ENCODE measurements at places on chromosomes 7 and 10.

GRCh38 chr10:60957667-60958221, 13.8 kb upstream of the RHOBTB1 start:
- DNase-seq, result no peak

GRCh38 chr10:69948261-69948660, 104.4 kb upstream of the MACROH2A2 start:
- no peak for DNase-seq

DNA sequence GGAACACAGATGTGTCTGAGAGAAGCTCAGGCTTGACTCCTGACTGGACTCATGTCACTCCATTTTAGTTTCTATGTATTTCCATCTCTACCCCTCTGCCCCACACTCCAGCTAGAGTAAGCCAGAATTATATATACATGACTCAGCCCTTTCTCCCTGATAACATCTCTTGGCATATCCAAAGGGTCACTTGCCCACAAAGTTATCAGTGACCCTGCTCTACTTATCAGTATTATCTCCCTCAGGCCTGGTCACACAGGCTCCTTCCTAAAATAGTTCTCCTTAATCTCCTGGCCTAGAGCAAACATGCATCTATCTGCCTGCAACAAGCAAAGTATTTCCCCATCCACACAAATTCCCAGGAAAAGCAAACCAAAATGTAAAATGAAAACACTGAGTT, 598.3 kb downstream of the SUGCT start:
- no peak for DNase-seq

- no peak for DNase-seq
Observed at GRCh38 chr10:128318366-128318765, 192.1 kb upstream of the MKI67 start.

GRCh38 chr10:95243318-95243617, 47.5 kb downstream of the PDLIM1 start:
- DNase-seq, result no peak

DNA sequence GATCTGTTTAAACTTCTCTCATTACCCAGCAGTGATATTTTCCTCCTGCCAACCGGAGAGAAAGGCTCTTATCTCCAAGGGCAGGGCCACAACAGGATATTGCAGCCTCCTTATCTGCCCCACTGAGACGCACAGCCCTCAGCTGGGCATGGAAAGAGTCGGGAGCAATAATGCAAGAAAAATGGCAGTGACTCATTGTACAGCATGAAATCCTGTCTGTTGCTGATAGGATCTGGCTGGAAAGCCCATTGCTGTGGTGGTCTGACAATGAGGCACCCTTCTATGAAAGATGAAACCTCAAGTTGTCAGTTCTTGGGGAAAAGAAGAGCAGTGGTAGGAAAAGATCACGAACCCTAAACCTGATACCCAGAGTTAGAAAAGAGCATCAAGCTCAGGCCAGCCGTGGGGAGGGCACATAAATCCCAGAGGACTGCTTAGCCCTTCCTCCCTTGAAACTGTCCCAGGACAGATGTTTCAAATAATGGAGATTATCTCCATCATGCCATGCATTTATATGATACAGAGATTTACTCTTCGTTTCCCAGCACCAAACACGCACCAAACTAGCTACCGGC, 47.0 kb upstream of the FIGNL1 start:
- no peak for DNase-seq

DNA sequence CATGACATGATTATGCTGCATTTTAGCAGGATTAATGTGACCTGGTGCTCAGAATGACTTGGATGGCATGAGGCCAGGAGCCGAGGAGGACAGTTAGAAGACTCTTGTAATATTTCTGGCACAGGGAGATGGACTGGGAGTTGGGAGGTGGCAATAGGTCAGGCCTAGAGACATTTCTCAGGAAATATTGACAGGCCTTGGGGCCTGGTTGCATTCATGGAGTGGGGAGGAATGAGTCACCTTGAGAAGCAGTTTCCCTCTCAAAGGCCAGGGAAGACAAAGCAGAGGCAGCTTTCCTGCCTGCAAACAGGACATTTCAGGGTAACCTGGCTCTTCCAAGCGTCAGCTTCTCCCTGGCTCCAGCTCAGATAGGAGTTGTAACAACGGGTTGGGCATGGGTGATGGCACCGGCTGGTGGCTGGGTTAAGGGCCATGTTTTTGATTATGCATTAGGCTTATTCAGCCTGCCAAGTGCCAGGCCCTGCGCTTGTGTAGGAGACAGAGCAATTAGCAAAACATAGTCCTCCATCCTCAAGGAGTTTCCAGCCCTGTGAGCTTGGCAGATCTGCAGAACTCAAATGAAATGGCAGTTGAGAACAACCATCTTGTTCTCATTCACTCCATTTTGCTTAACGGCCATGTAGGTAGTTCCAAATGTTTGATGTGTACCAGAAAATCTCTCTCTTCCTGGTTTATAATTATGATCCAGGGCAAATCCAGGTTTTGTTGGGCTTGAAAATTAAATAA, 38.2 kb downstream of the HK1 start:
- DNase-seq, result no peak

DNA sequence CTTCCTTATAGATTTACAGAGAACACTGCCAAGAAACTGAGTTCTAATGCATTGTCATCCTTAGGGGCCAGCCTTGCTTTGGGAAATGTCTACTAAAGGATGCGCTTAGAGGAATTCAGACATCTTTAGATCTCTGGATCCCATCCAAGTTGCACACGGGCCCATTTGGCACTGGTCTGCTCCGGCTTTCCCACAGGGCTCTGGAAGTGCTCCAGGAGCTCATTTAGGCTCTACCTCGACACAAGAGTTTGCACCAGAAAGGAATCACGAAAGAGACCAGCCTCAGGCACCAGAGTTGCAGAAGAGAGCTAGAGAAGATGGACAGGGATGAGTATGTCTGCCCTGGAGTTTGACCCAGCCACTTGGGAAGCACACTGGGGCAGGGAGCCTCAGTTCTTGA, 150.1 kb upstream of the TMEM72 start:
- no peak for DNase-seq

- DNase-seq, result no peak
Observed at GRCh38 chr7:99624484-99624883, 7.7 kb downstream of the ZSCAN25 start.

DNA sequence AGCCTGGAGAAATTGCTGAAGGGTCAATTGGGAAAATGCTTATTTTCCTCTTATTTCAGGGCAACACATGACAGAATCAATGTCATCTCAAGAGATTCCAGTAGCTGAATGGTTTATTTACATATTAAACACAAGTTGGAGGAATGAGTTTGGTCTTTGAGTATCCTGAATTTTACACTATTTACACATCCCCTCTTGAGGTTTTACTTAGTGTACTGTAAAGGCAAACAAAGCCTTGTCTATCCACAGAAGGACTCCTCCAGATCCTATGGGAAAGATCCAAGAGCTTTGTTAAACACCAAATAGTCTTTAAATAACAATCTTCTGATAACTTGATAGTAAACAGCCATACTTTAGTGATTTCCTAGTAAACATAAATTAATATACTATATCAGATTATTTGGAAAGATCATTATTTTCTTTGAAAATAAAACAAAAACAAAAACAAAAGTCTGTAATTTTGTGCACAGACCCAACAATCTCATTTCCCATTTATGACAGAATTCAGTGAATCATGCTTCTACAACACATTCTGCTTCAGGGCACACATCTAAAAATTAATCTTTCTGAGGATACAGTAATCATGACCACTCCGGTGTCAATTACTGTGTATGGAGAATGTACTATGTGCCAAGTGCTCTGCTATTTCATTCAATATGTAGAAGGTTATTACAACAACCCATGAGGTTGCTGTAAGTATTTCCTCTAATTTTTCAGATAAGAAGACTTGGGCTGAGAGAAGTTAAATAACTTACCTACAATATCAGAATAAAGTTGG, 575.0 kb upstream of the LRRTM3 start:
- no peak for DNase-seq

DNA sequence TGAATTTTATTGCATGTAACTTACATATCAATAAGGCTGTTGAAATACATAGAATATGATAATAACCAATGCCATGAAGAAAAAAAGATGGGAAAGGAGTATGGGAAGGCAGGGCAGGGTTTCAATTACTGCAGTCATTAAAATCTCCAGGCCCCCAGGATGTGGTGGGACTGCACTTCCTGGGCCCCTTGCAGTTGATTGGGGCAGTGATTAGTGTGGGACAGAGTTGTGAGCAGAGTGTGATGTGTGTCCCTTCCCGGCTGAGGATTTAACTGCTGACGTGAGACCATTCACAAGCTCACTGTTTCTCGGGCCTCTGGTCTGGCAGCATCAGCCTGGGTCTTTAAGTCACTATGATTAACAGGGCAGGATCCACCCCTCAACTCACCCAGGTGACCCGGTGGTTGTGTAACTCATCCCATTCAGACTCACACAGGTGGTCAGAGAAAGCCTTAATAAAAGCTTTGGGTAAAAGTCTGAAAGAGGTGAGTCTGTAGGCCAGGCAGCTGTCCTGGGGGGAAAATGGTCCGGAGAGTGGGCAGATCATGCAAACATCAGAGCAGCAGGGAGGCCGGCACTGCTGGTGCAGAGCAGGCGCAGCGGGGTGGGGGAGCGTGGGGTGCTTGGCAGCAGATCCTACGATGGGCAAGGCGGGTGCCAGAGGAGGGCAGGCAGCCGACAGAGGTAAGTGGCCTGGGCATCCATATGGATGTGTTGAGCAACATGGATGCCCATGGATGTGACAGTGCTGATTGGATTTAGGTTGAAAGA, 36.3 kb upstream of the WDFY4 start:
- no peak for DNase-seq

- no peak for DNase-seq
Observed at GRCh38 chr10:110495731-110496552, 1.8 kb upstream of the DUSP5 start.

DNA sequence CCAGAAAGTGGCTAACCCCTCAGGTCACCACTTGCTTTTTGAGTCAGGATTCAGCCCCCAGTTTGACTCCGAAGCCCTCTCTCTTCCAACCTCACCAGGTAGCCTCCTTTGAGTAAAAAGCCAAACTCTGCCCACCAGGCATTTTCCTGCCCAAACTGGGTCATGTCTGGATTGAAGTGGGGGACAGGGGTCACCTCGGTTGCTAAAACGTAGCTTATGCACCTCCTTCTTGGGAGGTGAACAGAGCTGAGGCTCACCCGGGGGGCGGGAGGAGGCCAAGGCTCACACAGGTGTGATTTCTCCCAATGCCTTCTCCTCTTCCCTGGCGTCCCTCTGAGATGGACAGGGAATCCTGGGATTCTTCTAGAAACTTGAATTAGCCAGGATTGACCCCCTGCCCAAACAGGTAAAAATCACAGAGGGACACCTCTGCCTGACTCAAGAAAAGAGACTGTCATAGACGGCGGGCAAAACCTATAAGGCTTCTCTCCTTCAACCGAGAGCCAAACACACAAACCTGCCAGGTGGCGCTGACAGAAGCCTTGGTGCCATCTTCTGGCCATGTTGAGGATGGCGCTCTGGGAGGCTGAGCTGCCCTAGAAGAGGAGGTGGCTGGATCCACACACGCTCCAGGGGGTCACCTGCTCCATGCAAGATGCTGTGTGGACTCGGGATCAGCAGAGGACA, 51.6 kb downstream of the PRLHR start:
- DNase-seq, result peak; percentile 46

GRCh38 chr10:100710151-100710871, 35.1 kb upstream of the PAX2 start:
- DNase-seq, result peak; percentile 80

- peak; percentile 14 for DNase-seq
Observed at GRCh38 chr7:139842401-139843210, 13.5 kb downstream of the TBXAS1 start.

DNA sequence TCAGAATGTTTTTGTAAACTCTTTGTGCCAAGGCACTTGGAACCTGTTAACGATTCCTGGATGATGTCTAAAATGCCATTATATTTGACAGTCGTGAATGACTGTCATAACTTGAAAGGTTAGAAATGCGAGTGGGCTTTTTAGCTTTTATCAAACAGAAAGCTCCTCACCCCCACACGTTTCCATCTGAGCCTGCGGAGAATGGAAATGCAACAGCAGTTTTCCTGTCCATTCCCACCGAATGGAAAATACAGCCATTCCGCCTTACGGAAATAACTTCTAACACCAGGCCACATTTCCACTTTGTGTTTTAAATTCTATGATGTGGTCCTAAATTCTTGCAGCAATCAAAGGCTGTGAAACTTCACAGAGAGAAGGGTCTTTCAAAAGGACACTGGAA, 83.8 kb downstream of the ELMO1 start:
- DNase-seq, result no peak

DNA sequence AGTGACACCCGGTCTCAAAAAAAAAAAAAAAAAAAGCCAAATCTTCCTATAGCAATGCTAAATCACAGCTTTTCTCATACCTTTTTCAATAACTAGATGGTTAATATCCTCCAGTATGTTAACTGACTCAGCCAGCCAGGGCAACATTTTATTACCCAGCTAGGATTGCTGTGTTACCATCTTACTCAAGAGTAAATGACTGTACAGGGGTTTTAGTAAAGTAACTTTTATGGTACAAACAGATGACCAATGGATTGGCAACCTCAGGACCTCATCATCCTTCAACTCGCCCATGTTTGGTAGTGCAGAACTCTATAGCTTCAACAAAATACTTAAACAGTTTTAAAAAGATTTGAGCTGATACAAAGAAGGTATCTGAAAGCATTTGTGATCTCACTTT, 59.5 kb downstream of the HBP1 start:
- no peak for DNase-seq

- no peak for DNase-seq
Observed at GRCh38 chr10:110808123-110808522, 63.6 kb upstream of the PDCD4 start.

- no peak for DNase-seq
Observed at GRCh38 chr7:36021367-36021766, 131.7 kb upstream of the EEPD1 start.

GRCh38 chr7:151380199-151381097, 29.4 kb downstream of the WDR86 start:
- DNase-seq, result no peak

DNA sequence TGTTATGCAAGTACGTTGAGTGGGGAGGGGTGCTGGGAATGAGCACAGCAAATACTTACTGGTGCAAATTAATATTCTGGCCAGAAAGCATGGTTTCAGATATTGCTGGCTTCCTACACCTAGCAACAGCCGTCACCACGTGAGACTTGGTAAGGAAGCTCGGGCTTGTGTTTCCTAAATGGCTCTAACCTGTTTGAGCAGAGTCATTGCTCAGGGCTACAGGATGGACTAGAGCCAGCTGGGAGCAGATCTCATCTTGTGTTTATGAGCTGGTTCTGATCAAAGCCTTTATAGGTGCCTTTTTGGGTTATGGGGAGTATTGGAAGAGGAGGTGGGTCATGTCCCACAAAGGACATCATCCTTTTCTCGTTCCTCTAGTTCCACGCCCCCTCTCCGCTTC, 200.3 kb downstream of the BUB3 start:
- DNase-seq, result no peak

DNA sequence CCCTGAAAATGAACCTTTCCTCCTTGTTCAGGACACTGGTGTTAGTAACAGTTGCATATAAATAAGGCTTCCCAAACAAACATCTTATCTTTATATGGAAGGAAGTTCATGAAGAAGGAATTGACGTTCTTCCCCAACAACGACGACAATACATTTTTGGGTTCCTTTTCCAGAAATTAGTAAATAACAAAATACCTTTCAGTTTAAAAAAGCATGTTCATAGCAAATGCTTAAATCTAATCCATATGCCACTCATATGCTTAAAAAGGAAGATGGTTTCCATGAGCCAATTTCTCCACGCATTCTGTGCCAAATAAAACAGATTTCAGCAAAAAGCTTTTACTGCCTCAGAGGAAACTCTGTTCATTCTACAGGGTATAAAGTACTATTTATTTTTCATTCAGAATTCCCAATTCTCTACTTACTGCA, 182.6 kb downstream of the COBL start:
- DNase-seq, result no peak

GRCh38 chr7:95169678-95170077, 154.7 kb downstream of the PON1 start:
- DNase-seq, result no peak
